ENCODE measurements at places on chromosomes 11 and 22.

DNA sequence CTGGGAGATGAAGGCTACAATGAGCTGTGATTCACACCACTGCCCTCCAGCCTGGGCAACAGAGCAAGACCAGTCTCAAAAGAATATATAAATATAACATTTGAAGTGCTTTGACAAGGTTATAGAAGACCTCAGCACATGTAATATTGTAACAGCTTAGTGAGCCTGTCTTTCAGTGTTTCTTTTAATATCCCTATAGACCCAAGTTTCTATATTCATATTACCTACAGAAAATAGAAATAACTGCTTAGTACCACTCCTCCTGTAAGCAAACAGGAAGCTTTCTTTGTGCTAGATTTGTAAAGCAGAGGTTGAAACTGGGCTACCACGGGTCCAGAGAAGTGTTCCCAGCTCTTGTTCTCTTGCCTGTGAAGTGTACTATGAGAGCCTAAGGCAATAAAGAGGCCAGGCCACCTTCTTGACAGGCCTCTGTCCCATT lies 68.2 kb downstream of the PPP2R1B start:
- no peak for DNase-seq

- no peak for DNase-seq
These were observed 23.5 kb downstream of the LRRC32 start for GRCh38 chr11:76646882-76647534.

DNA sequence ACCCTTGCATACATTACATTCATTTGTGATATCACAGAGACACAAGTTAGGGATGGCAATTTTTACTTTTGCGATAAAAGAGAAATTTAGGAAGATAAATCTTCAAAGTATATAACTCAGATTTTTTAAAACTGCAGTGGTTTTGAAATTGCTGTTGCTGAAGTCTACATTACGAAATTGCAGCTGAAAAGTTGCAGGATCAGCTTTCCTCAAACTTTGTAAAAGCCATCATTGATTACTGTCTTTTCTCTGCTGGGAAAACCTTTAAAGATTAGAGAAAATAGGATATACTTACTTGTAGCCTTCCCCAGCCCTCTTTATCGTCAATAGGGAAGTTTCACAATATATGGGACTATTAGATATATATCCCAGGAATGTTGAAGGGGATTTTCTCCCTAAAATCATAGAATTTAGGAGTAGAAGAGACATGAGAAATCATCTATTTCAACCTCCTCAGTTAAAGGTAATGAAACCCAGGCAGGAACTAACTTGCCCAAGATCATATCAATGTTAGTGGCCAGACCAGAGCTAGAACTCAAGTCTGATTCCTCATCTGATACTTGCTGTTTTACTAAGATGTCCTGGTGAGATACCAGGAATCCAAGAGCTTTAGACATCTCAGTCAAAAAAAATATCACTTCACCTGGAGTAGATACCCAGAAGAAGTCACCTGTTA lies 10.4 kb upstream of the AGBL2 start:
- DNase-seq = no peak

GRCh38 chr11:568306-569157 lies 7.7 kb upstream of the PHRF1 start:
- peak; percentile 86 for DNase-seq

- no peak for DNase-seq
These were observed 1.8 kb upstream of the GDPD4 start for GRCh38 chr11:77303328-77303727.

- no peak for DNase-seq
These were observed 29.4 kb upstream of the TPH1 start for GRCh38 chr11:18075444-18075843.

DNA sequence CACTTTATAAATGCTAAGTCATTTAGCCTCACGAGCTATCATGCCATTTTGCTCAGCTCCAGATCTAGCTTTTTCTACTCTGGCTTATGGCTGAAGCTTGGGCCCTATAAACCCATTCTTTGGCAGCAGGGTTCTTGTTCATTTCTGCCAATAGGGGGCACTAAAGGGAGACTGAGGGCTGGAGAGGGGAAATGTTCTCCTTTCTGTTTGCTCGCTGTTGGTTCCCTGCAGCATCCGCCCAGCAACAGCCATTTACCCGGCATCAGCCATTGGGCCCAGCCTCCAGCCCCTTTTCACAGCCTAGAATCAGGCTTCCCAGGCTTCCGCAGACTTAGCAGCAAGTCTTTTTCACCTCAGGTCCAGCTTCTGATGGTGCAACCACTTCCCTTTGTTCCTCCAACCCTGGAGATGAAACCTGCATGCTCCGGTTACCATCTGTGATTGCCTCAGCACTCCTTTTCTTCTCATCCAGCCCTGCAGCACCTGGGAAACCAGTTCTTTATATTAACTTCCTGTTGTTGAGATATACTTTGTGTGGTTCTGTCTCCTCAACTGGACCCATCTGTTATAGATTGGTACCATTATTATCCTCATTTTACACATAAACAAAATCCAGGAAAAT lies 4.2 kb upstream of the ME3 start:
- DNase-seq = no peak

- DNase-seq = no peak
These were observed 217.9 kb upstream of the MTNR1B start for GRCh38 chr11:92751594-92751993.

GRCh38 chr22:23402275-23403151 lies 177.6 kb downstream of the IGLL1 start:
- peak; percentile 20 for DNase-seq

- no peak for DNase-seq
These were observed 85.2 kb downstream of the TSPAN18 start for GRCh38 chr11:44811841-44812448.

DNA sequence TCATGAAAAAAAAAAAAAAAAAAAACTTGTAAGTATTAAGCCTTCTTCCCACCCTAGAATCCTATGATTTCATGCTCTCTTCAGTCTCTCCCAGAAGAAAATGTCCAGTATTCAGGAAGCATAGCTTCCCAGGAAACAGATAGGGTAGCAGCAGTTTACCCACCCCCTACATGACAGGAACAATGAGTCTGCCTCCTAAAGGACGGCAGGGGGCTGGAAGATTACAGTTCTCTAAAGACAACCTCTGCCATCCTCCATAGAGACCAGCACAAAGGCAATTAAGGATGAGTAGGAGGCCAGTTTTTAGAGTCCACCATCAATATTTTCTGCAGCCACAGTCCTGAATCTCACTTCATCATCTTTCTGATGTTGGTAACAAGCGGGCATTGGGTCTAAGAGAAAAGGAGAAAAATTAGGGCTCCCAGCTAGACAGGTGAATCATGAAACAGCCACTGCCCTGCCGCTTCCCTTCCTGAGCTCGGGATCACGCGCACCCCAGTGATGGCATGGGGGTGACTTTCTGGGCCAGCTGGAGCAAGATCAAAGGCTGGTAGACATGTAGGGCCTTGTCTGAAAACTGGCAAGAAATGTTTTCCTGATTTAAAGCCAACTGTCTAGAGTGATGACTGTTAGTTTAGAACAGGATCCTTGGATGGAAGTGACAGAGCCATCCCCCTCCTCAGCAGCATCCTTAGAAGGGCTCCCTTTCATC lies 322.8 kb downstream of the LARGE1 start:
- DNase-seq = no peak

DNA sequence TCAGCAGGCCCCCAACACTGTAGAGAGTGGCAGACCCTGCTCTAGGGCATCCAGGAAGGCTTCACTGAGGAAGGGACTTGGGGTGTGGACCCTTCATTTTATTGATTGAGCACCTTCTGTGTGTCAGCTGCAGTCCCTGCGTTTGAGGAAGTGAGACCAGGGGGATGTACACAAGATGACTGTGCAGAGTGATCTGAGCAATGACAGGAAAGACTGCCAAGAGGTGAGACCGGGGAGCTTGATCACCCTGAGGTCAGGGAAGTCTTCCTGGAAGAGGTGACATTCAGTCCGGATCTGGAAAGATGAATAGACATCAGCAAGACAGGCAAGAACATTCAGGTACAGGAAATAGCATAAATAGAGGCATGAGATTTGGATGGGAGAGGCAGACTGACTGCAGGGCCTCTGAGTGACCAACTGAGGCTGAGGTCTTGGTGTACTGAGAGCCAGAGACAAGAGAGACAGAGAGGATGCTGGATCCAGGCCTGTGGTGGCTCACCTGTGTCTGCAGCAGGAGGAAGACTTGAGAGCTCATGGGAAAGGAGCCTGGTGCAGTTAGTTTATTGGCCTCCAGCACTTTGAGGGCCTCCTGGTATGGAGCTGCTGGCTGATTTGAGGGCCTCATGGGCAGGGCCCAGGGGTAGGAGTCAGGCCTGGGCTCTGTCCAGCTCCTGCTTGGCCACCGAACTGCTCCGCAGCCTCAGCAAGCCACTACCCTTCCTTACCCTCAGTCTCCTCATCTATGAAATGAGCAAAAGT lies 5.2 kb downstream of the DGAT2 start:
- no peak for DNase-seq

DNA sequence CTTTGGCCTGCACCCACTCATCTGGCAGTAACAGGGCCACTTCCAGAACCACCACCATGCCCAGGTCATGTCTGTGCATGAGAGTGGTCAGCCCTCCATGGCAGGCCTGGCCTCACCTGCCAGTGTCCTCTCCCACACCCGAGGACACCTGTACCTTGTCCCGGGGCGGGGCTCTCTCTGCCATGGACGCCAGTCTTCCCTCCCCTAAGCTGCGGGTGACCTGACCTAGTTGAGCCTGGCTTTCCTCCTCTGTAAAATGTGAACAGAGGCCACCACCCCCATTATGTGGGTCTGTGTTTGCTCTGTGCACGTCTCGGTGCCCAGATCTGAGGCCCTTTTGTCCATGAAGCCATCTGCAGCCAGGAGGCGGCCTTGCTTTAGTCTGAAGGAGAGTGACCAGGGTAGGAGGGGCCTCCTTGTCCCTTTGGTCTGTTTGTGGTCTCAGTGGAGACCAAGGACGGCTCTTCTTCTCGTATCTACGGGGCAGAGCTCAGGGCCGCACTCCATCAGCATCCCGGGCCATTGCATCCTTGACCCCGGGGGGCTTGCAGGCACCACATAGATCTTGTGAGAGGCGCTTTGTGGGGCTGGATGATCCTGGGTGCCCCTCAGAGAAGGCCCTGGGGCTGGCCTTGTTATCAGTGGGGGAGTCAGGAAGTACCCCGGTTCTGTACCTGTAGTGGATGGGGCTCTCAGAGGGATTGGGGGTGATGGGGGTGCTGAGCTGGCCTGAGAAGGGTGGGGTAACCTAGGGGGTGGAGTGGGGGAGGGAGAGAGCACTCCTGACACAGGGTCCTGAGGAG lies 121.6 kb downstream of the KCNQ1 start:
- no peak for DNase-seq

DNA sequence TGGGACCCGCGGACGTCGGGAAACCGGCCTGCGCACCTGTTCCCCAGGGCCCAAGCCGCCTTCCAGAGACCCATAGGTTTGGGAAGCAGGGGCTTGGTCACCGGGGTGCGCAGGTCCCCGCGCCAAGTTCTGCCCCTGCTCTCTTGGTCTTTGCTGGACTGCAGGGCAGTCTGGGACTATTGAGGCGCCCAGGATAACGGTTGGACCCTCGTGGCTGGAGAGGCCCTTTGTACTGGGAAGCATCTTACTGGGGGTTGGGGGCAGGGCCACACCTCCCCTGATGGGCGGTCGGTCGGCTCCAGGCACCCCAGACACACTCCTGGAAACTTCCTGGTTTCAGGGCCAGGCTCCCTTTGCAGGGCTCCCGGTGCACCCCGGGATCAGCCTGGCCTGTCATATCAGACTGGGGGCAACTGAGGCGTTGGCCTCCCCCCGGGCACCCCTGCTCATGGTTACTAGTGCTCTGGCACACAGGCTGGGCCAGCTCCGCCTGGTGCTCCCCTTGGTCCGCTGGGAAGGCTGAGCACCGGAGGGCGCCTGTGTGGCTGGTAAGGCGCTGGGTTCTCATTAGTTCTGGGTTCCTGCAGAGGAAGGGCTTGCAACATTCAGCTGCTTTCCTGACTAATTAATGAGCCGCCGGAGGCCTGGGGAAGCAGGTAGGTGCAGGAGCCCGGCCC lies 1250.5 kb downstream of the BRD1 start:
- DNase-seq = no peak
